Activated CD4-positive, alpha-beta T cell treated with anti-CD3 and anti-CD28 coated beads, Interleukin-2, amount 10 ng/mL, durations not matched to agents 7 days and 5 days (primary cell): ENCODE measurements at places on chromosomes 6 and 20. TPM values are rescaled to one million over a fixed set of nuclear protein-coding genes. Genes with fewer than 3 reads are reported as not detected.

- peak; percentile 93 for DNase-seq
- peak within 1 kb of the TSS; percentile 99 for H3K27ac ChIP-seq
- H3K4me3 ChIP-seq, result peak within 1 kb of the TSS; percentile 92
- no peaks in the 10 kb centered on the region for H3K27me3 ChIP-seq
- H3K36me3 ChIP-seq, result peaks cover 29% of the 10 kb centered on the region
- peaks cover 63% of the 10 kb centered on the region for H3K4me1 ChIP-seq
These were observed at the start of gene ZMYND8 for GRCh38 chr20:47356526-47357295. Gene ZMYND8, minus strand, starts transcription at chr20:47356699. Its CDS starts 29 bp downstream, at chr20:47356670.

DNA sequence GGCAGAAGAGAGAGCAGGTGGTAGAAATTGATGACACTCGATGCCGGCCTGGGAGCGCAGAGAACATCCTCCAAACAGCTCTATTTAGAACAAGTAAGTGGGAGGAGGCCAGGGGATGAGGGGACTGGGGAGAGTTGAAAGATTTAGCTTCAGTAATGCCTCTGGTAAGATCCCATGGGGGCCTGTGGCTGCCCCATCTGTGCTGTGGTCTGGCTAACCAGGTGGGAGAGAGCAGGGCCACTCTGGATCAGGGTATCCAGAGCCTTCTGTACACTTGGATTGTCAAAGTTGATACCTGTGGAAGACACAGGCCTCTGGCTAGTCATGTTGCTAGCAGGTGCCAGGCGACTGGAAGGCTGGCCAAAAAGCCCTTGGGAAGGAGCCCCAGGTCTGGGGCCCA, 27.6 kb downstream of the NCOA5 start:
- no peak overlapping the region for H3K27ac ChIP-seq
- H3K4me1 ChIP-seq, result peaks cover 44% of the 10 kb centered on the region
- no peak overlapping the region for H3K4me3 ChIP-seq
- peaks cover 58% of the 10 kb centered on the region for H3K36me3 ChIP-seq

DNA sequence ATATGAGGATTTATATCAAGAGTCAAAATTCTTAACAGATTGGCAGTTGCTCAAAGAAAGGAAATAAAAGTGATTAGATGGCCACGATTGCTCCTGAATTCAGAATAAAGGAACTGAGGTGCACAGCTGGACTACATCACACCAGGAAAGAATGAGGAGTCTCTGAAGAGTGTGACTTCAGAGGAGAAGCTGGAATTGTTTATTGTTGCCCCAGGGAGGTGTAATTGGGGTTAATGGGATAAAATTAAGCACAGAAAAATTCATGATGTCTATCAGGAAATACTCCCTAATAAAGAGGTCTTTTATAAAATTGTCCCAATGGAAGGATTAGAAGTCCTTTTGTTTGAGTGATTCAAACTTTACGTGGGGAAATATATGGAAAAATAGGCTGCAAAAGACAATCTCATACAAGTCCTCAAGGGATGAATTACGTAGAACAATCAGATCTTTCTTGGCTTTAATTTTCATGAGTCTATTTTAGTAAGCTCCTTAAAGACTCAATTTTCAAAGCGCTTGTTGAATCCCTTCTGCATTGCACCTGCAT, 208.6 kb upstream of the RNF217 start:
- H3K4me1 ChIP-seq, result no peaks in the 10 kb centered on the region
- H3K4me3 ChIP-seq, result no peak overlapping the region
- H3K36me3 ChIP-seq, result no peaks in the 10 kb centered on the region
- H3K27ac ChIP-seq, result no peak overlapping the region
- no peak for DNase-seq

DNA sequence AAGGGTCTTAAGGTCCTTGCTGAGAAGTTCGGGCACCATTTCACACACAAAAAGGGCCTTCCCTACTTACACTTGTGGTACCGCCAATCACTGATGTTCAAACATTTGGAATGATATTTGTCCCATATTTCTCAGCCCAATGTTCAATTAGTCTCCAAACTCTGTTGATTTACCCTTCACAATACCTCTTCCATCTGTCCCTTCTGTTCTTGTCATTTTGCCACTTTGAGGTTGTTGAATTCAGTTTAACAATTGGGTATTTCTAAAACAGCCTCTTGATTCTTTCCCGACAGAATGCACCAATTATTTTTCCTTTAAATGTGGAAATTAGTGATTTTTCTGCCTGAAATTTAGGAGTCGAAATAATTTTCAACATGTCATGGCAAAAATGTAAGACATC, 46.2 kb downstream of the NOX3 start:
- no peaks in the 10 kb centered on the region for H3K27me3 ChIP-seq
- DNase-seq, result no peak
- no peak overlapping the region for H3K4me3 ChIP-seq

DNA sequence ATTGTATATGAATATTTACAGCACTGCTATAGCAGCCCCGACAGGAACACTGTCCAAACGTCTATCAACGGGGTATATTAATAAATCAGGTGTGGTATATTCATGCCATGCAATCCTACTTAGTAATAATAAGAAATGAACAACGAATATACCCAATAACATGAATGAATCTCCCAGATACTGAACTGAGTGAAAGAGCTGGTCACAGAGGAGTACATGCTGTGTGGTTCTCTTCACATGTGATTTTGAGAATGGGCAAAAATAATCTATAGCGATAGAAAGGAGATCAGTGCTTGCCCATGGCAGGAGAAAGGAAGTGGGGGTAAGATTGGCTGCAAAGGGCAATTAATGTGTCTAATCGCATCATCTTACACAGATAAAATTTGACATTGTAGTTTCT, 3.7 kb upstream of the TAAR6 start:
- no peaks in the 10 kb centered on the region for H3K4me1 ChIP-seq
- no peaks in the 10 kb centered on the region for H3K36me3 ChIP-seq
- H3K27ac ChIP-seq, result no peak overlapping the region
- H3K4me3 ChIP-seq, result no peak overlapping the region
- H3K27me3 ChIP-seq, result peaks cover 8% of the 10 kb centered on the region
- DNase-seq, result no peak

GRCh38 chr6:14092838-14093789, 24.5 kb upstream of the CD83 start:
- no peaks in the 10 kb centered on the region for H3K27me3 ChIP-seq
- H3K36me3 ChIP-seq, result no peaks in the 10 kb centered on the region
- no peak for DNase-seq
- H3K27ac ChIP-seq, result no peak overlapping the region
- no peak overlapping the region for H3K4me3 ChIP-seq
- H3K4me1 ChIP-seq, result peaks cover 8% of the 10 kb centered on the region

- H3K36me3 ChIP-seq, result no peaks in the 10 kb centered on the region
- peaks cover 2% of the 10 kb centered on the region for H3K4me1 ChIP-seq
- DNase-seq, result no peak
- H3K27me3 ChIP-seq, result peaks cover 37% of the 10 kb centered on the region
- no peak overlapping the region for H3K4me3 ChIP-seq
These were observed 1.8 kb downstream of the HLA-DQB2 start for GRCh38 chr6:32761548-32761947.

DNA sequence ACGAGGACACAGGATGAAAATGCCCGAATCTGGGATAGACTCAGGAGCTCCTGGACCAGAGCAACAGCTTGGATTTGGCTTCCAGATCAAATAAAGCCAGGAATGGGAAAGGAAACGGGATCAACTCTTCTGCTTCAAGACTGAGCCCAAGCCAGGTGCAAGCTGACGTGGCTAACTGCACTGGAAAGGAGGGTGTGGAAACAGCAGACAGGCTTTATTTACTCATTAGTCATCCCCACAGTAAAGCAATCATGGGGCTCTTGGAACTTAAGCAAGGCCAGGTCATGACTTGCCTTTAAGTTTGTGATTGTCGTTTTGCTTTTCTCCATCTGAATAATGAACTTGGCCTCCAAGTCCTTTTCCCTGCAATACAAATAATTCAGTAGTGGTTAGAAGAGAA, 45.2 kb downstream of the KIF16B start:
- H3K27ac ChIP-seq, result no peak overlapping the region
- no peak overlapping the region for H3K4me3 ChIP-seq
- H3K27me3 ChIP-seq, result no peaks in the 10 kb centered on the region
- H3K36me3 ChIP-seq, result peaks cover 20% of the 10 kb centered on the region
- no peaks in the 10 kb centered on the region for H3K4me1 ChIP-seq

GRCh38 chr6:169898788-169899480, 147.5 kb downstream of the ERMARD start:
- H3K27ac ChIP-seq, result no peak overlapping the region
- H3K36me3 ChIP-seq, result no peaks in the 10 kb centered on the region
- DNase-seq, result no peak
- H3K4me1 ChIP-seq, result no peaks in the 10 kb centered on the region
- H3K27me3 ChIP-seq, result no peaks in the 10 kb centered on the region

DNA sequence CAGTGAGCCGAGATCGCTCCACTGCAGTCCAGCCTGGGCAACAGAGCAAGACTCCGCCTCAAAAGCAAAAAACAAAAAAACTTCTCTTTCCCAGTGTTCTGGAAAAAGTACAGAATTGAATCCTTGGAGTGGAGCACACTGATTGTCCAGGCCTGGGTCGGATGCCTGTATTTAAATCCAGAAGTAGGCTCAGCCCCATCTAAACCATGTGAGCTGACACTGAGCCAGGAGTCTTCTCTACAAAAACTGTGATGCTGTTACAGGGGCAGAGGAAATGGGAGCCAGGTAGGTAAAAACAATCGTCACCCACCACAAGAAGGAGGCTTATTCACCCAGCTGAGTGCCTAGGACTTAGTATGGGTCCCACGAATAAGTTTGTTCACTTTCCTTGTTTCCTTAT, 43.0 kb upstream of the PTPN1 start:
- no peaks in the 10 kb centered on the region for H3K36me3 ChIP-seq
- peaks cover 4% of the 10 kb centered on the region for H3K27me3 ChIP-seq
- H3K27ac ChIP-seq, result no peak overlapping the region
- no peak for DNase-seq
- H3K4me1 ChIP-seq, result peaks cover 24% of the 10 kb centered on the region

GRCh38 chr6:33017694-33018353, 8.4 kb upstream of the HLA-DOA start:
- DNase-seq, result no peak
- peak overlapping the region; percentile 74 for H3K27ac ChIP-seq
- H3K4me3 ChIP-seq, result no peak overlapping the region
- peaks cover 12% of the 10 kb centered on the region for H3K27me3 ChIP-seq

DNA sequence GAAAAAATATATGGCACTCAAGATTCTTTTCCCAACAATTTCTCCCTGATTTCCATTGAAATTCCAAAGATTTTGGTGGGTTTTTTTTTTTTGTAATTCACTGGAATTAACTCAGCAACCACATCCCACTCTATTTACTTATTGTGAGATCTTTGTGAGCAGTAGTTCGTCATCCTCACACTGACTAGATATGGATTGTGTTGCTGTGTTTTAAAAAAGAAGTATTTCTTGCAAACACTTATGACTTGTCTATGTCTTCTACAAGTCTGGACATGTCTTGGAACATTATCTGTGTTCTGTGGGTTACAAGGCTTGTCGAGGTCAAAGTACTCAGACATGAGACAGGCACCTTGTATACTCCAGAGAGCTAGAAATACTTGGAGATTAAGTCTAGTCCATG, 7.3 kb upstream of the TENT5A start:
- H3K36me3 ChIP-seq, result no peaks in the 10 kb centered on the region
- DNase-seq, result no peak
- H3K4me1 ChIP-seq, result no peaks in the 10 kb centered on the region
- no peak overlapping the region for H3K27ac ChIP-seq
- H3K4me3 ChIP-seq, result no peak overlapping the region

- peaks cover 29% of the 10 kb centered on the region for H3K4me1 ChIP-seq
- no peak overlapping the region for H3K27ac ChIP-seq
- H3K36me3 ChIP-seq, result peaks cover 11% of the 10 kb centered on the region
- H3K4me3 ChIP-seq, result no peak overlapping the region
- DNase-seq, result no peak
These were observed 27.9 kb downstream of the MANBAL start for GRCh38 chr20:37317316-37317715.

DNA sequence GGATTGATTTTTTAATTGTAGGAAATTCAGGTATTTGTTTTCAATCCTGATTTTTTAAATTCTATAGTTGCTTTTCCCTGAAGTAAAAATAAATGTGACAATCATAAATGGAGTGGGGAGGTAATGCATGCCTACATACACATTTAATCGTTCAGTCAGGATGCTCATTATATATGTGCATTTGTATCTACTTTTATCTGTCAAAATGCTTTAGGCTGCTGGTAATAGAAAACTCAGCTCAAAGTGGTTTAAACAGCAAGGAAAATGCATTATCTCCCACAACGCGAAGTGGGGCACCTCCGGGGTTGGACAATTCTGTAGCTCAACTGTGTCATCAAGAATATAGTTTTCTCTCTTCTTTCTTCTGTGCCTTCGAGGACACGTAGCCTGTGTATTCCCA, 116.4 kb upstream of the SASH1 start:
- H3K4me1 ChIP-seq, result no peaks in the 10 kb centered on the region
- peaks cover 35% of the 10 kb centered on the region for H3K27me3 ChIP-seq
- no peaks in the 10 kb centered on the region for H3K36me3 ChIP-seq
- H3K27ac ChIP-seq, result no peak overlapping the region
- DNase-seq, result no peak

- H3K27ac ChIP-seq, result no peak overlapping the region
- H3K27me3 ChIP-seq, result no peaks in the 10 kb centered on the region
- no peaks in the 10 kb centered on the region for H3K4me1 ChIP-seq
- no peak overlapping the region for H3K4me3 ChIP-seq
- H3K36me3 ChIP-seq, result no peaks in the 10 kb centered on the region
These were observed 25.0 kb downstream of the GDAP1L1 start for GRCh38 chr20:44271915-44272663.

DNA sequence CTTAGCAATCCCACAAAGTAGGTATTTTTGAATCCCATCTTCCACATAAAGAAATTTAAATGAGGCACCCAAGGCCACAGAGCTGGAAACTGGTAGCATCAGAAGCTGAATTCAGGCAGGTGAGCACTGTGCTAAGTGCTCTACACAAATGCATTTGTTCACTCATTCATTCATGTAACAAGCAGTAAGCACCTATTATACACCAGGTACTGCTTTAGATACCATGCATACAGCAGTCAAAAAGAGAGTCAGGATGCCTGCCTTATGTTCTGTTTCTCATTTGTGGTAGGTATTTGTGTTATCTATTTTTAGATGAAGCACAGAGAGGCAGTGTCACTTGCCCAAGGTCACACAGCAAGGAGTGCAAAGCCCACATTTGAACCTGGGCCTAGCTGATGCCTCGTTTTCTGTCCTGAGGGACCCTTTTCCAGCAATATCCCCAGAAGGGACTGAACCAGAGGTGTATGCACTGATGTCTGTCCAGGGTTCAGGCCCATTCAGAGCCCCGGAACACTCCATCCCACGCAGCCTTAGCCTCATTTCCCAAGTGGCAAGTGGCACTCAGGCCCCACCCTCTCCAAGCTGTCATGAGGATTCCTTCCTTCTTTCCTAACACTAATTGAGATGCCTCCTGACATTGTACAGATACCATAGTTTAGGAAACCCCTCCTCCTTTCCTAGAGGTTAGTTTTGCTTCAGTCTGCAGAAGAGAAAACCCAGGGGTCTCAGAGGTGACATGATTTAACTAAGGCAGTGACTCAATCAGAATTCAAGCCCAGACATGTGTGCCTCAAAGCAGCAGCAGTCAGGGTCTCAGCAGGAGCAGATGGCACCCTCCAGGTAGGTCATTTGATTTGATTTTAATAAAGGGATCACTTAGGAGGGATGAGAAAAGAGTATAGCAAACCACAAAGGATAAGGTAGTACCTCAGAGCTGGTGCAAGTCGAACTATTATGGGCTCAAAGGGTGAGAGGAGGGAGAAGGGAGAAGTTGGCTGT, 61.2 kb upstream of the SIRPA start:
- H3K27ac ChIP-seq, result no peak overlapping the region
- H3K4me3 ChIP-seq, result no peak overlapping the region
- no peaks in the 10 kb centered on the region for H3K36me3 ChIP-seq
- H3K4me1 ChIP-seq, result no peaks in the 10 kb centered on the region

- no peak overlapping the region for H3K27ac ChIP-seq
- H3K4me1 ChIP-seq, result no peaks in the 10 kb centered on the region
- H3K36me3 ChIP-seq, result no peaks in the 10 kb centered on the region
- no peak for DNase-seq
These were observed 320.1 kb upstream of the FKBP1C start for GRCh38 chr6:62891065-62891647.

The ELOVL5 gene
- 124 TPM for total RNA-seq

The SMLR1 gene
- total RNA-seq, result not detected

The FAM217A gene
- total RNA-seq, result not detected
